ENCODE measurements at places on chromosomes 3 and 15.

GRCh38 chr3:40341671-40342070 is 32.2 kb downstream of the EIF1B start:
- no peak for DNase-seq

- no peak for DNase-seq
These were observed 311.2 kb downstream of the OCA2 start for GRCh38 chr15:27787931-27788330.

DNA sequence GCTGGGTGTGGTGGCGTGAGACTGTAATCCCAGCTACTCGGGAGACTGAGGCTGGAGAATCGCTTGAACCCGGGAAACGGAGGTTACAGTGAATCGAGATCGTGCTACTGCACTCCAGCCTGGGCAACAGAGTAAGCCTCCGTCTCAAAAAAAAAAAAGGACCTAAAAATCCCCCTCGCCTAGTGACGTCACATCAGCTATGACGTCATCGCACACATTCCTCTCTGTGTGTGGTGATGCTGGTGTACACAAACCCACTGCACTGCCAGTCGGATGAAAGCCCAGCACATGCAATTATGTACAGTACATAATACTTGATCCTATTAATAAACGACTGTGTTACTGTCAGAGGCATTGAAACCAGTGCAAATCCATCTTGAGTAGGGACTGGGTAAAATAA is 40.2 kb upstream of the SEC61A1 start:
- DNase-seq = no peak

- DNase-seq = no peak
These were observed 25.2 kb downstream of the MAPKBP1 start for GRCh38 chr15:41799488-41799805.

GRCh38 chr3:146189519-146190173 is 28.7 kb upstream of the PLOD2 start:
- no peak for DNase-seq
